HFFc6 (cell line): ENCODE measurements at places on chromosomes 7 and 10.

- no peak for DNase-seq
Observed at GRCh38 chr10:16949816-16950215, 132.6 kb upstream of the RSU1 start.

GRCh38 chr10:78893217-78893616 is 175.5 kb upstream of the ZMIZ1 start:
- no peak for DNase-seq

GRCh38 chr10:51617576-51618235 is 81.7 kb downstream of the CSTF2T start:
- DNase-seq = no peak

GRCh38 chr7:45133877-45134276 is 22.4 kb upstream of the TBRG4 start:
- DNase-seq = no peak

DNA sequence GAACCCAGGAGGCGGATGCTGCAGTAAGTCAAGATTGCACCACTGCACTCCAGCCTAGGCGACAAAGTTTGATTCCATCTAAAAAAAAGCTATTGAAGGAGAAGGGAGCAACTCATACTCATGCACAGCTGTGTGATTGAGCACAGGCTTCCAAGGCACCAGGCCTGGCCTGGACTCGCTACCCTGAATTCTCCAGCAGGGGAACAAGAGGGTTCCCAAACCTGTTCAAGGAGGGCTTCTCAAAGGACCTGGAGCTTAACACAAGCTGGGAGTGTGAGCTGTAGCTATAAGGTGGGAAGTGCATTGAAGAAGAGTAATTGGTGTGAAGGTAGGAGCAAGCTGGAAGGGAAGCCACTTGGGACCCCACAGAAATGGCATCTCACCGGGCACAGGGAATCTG is 15.1 kb upstream of the DDIT4 start:
- DNase-seq = no peak

DNA sequence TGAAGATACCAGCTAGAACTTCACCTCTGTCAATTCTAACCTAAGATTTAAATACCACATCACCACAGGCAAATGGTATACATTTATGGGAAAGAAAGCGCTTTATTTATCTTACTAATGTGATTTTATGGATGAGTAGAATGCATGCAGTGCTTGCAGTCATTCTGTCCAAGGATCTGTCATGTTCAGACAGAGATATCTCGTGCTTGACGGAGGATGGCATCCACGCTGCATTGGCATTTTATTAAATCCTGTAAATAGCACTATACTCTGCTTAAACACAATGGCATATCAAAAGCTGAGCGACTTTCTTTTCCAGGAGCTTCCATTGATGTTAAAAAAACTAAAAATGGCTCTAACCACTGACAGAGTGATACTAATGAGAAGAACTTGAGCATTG is 133.7 kb upstream of the CAV2 start:
- DNase-seq = no peak

- no peak for DNase-seq
Observed at GRCh38 chr7:115632636-115633035, 397.9 kb downstream of the TFEC start.

DNA sequence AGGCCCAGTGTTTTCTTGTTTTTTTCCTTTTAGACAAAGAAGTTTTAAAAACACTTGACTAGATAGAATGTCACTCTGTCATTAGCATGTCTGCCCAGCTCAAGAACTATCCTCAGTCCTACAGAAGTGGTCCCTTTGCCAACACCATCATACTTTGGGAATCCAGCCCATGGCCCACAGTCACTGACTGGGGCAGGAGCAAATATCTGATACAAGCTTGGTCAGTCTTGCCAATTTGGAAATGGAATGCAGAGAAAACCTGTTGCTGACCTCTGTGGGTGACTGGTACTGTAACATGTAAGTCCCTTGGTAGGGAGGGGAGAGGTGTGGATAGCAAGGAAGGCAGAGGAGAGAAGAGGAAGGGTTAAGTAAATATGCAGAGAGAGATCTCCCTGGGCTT is 47.8 kb downstream of the IPMK start:
- no peak for DNase-seq

- DNase-seq = no peak
Observed at GRCh38 chr10:98655492-98655891, 208.8 kb upstream of the HPS1 start.

DNA sequence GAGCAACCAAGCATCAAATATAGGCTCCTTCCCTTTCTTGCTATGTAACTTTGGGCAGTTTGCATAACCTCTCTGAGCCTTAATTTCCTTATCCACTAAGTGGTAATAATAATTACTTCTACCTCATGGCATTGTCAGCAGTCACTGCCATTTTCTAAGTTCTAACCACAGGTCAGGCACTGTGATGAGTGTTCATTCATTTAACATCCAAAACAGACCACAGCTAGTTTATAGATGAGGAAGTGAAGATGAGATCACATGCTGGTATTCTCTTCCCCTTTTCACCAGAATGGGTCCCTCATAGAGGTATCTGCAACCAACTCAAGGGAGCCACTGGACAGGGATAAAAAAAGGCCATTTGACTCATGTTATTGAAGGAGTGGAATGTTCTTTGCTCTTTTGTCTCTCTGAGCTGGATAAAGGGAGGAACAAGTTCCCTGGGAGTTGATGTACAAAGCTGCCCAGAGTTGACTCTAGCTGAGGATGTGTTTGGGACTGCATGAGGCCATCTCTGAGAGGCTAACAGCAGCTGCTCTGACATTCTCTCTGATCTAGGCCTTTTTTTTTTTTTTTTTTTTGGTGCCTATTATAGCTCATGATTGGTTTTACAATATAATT is 65.0 kb downstream of the DNAJC12 start:
- DNase-seq = peak; percentile 28
